ENCODE measurements at places on chromosomes 2 and 18. TPM values are rescaled to one million over a fixed set of nuclear protein-coding genes. Genes with fewer than 3 reads are reported as not detected.

DNA sequence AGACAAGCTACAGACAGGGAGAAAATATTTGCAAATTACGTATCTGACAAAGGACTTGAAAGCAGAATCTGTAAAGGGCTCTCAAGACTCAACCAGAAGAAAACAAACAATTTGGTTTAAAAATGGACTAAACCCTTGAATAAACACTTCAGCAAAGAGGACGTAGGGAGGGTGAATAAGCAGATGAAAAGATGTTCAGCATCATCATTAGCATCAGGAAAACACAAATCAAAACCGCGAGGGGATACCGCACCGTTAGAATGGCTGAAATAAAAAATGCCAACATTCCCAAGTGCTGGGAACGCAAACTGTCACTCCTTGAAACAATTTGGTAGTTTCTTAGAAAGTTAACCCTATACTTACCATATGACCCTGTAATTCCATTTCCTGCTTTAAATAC lies 136.7 kb downstream of the MBP start:
- DNase-seq = no peak

DNA sequence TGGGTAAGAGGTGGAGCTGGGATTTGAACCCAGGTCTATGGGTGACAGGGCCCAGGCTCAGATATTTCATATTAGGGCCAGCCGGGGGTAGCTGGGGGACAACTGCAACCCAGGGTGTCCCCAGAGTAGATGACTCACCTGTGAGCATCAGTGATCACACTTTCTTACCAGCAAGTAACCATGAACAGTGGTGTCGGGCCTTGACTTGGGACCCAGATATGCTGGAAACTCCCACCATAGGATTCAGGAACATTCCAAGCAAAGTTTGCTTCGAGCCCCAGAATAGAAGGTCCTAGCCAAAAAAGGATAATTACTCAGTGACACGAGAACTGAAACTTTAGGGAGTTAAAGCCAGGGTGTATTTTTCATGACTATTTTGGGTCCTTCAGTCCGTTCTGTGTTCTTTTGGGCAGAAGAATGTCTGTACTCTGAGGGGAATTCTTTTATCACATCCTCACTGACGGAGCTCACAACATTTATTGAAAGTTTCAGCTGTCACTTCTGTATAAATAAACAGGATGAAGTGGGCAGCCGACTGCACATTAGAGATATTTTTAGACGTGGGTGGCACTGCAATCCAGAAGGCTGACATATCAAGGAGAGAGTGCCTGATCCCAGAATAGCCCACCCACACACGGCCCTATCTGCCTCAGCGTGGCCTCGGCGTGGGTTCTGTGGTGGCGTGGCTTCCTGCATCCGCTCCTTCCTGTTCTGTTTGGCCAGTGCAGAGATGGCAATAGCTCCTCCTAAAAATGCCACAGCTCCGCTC lies 45.6 kb downstream of the RAMP1 start:
- DNase-seq = peak; percentile 36

- no peak for DNase-seq
Measured at GRCh38 chr2:187008111-187008510, 159.1 kb upstream of the ZSWIM2 start.

SERPINB3 gene
- 24.8 TPM for total RNA-seq

DNA sequence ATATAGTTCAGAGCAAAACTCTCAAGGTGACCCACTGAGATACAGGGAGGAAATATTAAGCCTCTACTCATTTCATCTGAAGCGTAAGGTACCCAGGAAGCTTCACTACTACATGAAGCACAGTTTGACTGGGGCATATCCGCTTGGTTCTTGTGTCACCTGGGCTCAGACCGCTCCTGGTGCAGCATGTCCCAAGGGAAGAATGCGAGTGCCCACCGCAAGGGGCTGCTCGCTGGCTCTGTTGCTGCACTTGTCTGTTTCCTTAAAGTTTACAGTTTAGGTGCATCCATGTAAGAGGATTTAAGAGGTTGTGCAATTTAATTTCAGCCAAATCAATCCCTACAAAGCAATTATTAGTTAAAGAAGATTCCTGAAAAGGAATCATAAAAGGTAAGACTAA lies 507.8 kb downstream of the FBXO15 start:
- DNase-seq = no peak

ARHGEF33 gene
- 0.42 TPM for total RNA-seq

GRCh38 chr2:19911808-19912509 lies 10.2 kb upstream of the TTC32 start:
- no peak for DNase-seq

TCF7L1 gene
- 2.6 TPM for total RNA-seq

- no peak for DNase-seq
Measured at GRCh38 chr18:28916456-28916855, 739.5 kb upstream of the CDH2 start.

RAB6D gene
- total RNA-seq = not detected

GRCh38 chr2:118854507-118855345 lies 7.3 kb upstream of the EN1 start:
- no peak for DNase-seq

DNA sequence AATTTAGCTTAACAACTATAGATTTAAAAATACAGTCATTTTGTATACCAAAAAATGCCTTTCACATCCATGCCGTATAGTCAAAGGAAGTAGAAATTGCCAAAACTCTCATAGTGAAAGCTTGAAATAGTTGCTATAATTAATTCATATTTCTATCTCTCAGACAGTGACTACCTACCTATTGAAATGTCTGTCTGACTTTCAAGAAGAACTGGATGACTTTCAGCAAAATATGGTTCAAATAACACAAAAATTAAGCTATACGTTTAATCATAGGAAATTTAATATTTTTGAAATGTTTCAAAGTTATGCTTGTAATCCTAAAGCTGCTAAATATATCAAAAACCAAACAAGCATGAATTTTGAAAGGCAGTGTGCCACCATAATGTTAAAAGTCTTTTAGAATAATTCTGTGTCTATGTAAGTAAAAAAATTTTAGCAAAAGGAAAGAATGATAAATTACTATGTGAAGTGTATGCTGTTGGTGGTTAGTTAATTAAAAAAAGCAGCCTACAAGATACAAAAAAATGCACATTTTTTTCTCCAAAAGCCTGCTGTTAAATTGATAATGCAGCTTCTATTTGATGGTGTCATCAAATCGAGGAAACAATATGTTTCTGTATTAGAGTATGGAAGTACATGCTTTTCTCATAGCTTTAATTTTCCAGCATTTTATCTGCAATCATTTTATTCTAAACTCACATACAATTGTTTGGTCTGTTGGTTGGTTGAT lies 57.7 kb upstream of the ST6GAL2 start:
- no peak for DNase-seq

GRCh38 chr2:219041252-219041651 lies at the start of gene CFAP65:
TSS of gene CFAP65 (minus strand) at chr2:219041516. CDS start at chr2:219039048, 2,468 bp downstream.
- DNase-seq = no peak

- DNase-seq = no peak
Measured at GRCh38 chr18:74243127-74243526, 48.6 kb downstream of the CYB5A start.

GRCh38 chr2:51846796-51847195 lies 814.9 kb upstream of the NRXN1 start:
- no peak for DNase-seq

DNA sequence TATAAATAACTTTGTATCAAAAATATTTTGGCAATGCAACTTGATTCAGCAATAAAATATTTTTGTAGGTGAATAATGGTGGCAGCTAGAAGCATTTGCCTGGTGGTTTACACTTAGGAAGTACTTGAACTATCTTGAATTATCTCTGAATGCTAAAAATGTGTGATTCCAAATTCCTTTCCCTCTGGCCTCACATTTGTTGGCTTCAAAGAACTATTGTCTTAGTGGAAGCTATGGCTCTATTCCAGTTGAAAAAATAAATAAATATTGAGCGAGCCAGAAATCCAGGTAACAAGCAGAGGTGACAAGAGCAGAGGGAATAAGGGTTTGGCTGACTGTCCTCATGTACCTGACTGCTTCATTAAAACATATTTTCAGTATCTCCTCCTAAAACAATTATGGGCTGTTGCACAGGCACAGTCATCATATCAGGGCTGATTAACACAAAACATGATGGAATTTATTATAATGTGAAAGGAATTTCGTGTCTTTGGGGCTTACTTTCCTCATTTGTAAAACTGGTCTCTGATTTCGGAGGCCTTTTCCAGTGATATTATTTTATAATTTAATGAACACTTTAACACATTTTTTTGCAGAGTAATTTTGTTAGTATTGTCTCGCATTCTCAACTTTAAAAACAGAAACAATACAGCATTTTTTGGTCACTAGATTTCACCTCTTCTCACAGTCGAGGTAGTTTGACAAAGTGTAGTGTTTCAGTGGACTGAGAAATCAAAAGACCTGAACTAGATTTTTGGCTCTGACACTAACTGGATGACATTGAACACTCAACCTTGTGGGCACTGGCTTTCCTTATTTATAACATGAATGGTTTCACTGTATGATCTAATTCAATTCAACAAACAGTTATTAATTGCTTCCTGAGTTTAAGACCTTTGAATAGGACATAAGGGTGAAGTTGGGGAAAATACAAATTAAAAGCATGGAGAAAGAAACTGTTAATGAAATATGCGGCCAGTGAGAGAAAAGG lies 7.8 kb upstream of the CAVIN2 start:
- no peak for DNase-seq

GRCh38 chr18:48934415-48934722 lies 16.4 kb downstream of the SMAD7 start:
- no peak for DNase-seq

DNA sequence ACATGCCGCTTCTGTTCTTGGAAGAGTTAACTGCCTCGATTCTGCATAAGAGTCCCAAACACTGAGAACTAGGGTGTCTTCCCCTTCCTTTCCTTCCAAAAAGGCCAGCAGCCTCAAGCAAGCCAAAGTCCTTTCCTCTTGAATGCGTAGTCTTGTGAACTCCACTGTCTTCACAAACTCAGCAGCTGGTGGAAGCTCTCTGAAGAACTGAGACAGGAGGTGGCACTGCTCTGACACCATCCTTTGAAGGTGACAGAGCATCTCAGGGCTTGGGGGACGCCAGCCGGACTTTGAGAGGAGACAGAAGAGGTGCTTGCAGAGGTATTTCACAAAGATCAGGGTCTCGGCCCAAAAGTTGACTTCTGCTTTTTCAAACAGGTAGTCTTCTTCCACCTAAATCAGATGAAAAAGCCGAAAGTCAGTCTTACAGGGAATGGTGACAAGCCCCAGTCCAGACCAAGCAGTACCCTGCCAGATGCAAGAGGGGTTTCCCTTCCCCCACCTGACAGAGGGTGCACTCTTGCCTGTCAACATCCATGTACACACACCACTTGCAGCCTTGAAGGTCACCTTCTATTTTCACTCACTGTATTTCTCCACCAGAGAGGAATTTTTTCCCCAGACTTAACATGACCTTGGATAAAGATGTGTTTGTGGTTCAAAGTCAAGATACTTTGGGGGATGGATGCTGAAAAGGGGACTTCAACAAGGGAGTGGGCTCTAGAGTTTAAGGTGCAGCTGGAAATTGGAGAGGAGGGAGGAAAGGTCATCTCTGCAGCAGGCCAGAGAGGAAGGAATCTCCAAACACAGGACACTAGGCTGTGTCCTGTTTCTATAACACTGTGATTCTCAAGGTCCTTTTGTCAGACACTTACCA lies 4.8 kb upstream of the ZFP36L2 start:
- DNase-seq = no peak

SOCS6 gene
- total RNA-seq = 19.4 TPM

- DNase-seq = no peak
Measured at GRCh38 chr2:14896330-14897030, 264.0 kb downstream of the LRATD1 start.

DNA sequence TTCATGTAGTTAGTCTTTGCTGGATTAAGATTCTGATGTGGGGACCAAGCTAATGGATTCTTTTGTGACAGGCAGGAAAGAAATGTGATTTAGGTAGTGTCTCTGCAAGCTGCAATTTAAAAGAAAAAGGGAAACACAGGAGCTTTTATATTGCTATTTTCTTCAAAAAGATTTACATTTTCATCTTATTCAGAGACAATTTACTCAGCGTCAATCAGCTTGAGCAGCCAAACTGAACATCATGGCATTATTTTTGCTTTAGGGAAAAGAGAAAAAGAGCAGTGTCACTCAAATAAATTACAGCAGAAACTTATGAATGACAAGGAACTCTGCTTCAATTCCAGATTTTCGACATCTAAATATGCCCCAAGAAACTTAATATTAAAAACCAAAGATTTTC lies 67.4 kb downstream of the PLA2R1 start:
- DNase-seq = no peak

IL36G gene
- total RNA-seq = 20.2 TPM

GPR39 gene
- 0.72 TPM for total RNA-seq

GRCh38 chr2:20049637-20050036 lies 1.8 kb downstream of the LAPTM4A start:
- no peak for DNase-seq

GRCh38 chr2:158923180-158923594 lies 45.3 kb upstream of the TANC1 start:
- no peak for DNase-seq

HOXD13 gene
- 0.19 TPM for total RNA-seq

- DNase-seq = no peak
Measured at GRCh38 chr2:151119374-151119773, 142.3 kb downstream of the RBM43 start.

DNA sequence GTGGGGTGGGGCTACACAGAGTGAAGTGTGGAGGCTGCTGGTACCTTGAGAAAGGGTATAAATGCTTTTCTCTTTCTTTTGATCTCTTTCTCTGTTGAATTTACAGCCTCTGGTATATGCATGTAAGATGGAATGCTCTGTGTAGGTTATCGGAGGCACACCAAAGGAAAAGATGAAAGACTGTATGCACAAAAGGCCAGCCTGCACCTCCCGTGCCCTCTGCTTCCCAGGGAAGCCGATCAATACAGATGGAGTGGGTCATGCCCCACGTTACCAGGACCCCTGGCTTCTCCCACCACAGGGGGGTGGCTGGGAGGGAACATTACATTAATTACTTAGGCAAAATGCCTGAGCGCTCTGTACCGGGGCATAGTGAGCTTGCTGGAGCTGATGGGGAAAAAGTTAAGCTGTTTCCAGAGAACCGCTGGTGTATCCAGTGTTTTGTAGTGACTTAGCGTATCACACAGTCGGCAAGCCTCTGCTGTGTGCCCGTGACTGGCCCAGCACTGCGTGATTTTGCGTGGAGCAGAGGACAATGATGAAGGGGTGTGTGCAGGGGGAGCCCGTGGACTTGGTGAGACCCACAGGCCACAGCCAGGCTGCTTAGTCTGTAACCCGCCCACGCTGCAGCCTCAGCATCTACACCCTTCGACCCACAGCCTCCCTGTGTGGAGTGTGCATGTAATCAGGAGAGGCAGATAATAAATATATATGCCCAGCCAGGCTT lies 8.0 kb downstream of the ALLC start:
- DNase-seq = no peak

DNA sequence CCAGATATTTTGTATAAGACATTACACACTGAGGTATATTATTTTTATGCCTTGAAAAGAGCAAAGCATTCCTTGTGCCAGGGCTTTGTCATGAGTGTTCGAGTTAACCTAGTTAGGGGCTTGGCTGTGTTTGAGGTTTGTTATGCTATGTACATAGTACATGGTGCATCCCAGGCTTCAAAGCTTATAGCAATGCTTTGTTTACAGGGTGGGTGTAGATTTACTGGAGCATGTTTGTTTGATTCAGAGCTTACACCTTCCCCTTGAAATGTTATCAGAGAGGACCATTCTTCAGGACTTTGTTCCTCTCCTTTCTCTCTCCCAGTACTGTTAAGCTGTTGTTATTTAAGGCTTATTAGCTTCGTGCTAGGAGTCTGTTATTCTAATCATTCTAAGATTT lies 738.7 kb upstream of the LRRTM4 start:
- no peak for DNase-seq

GRCh38 chr18:76764291-76764901 lies 58.0 kb upstream of the ZNF236 start:
- no peak for DNase-seq
